COR-L47 (cell line): ENCODE measurements at places on chromosomes 16 and 17.

GRCh38 chr17:78806451-78806850 lies 24.4 kb upstream of the CYTH1 start:
- DNase-seq, result no peak

- peak; percentile 15 for DNase-seq
Observed at GRCh38 chr17:13002761-13003453, 14.9 kb downstream of the ELAC2 start.

DNA sequence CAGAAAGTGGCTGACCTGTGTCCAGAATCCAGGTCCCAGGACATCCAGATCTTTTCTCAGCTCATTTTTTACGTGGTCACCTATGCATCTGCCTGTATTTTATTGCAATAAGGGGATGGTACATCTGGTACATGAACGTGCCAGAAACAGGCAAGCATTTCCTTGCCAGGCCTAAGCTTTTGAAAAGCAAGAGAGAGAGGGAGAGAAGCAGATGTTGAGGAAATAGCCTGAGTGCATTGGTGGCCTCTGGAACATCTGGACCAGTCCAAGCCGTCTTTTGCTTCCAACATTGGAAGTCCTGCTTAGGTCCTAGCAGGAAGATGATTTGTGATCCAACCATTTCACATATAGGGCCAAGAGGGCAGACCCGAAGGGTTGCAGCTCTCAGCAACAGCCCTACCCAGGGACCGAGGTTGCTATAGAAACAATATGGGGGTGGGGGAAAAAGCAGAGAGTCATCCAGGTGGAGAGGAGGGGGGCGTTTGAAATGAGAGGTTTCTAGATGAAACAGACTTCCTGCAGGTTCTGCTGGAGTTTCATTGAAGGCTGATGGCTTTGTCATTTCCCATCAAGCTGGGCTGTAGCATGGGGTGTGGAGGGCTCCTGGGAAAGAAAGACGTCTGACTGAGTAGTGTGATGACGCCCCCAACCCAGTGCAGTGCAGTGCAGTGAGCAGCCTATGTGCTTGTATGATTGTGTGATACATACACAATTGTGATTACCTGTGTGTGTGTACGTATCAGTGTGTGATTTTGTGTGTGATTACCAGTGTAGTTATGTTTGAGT lies 61.6 kb downstream of the SHISA6 start:
- no peak for DNase-seq

DNA sequence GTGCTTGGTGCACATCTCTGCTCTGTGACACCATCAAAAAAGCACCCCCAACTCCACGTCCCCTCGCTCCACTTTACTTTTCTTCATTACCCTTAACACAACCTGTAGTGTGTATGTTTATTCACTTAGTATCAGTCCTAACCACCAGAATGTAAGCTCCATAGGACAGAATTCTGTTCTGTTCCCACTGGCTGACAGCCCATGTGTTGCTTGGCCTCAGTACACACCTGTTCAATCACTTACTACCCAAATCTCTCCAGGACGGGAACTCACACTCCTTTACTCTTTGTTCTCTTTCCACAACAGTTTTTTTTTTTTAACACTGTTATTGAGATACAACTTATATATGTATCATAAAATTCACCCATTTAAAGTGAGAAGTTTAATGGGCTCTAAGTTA lies 119.6 kb downstream of the MAF start:
- DNase-seq, result no peak

- no peak for DNase-seq
Observed at GRCh38 chr17:17736205-17737183, 55.2 kb downstream of the RAI1 start.

GRCh38 chr16:14196539-14196938 lies 125.4 kb downstream of the MRTFB start:
- DNase-seq, result peak; percentile 13

GRCh38 chr17:44842748-44843147 lies 4.9 kb upstream of the HIGD1B start:
- no peak for DNase-seq

DNA sequence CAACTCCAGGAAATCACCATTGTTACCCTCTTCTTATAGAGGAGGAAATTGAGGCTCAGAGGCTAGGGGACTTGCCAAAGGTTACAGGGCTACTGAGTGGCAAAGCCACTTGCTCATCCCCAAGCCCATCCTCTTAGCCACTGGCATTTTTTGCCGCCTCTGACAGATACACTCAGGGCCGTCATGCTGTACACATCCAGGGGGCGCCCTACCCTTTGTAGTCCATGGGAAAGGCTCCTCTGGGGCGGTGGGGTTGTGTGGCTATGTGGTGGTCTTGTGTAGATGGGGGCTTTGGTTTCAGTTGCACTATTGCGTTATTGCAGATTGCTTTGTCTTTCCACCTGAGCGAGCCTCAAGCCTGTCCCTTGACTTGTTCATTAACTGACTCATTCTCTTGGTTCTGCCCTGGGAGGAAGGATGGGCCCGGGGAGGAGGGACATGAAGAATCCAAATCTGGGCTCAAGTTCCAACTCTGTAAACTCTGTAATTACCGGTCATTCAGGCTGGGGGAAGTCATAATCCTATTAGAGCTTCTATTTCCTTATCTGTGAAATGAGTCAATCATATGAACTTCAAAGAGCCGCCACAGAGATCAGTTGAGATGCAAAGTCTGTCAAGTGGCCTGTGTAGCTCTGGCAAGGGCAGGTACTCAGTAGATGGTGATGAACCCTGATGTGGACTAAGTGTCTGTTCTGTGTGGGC lies 2.8 kb downstream of the NOS2 start:
- DNase-seq, result no peak

GRCh38 chr17:2551928-2552327 lies 40.2 kb upstream of the METTL16 start:
- no peak for DNase-seq

DNA sequence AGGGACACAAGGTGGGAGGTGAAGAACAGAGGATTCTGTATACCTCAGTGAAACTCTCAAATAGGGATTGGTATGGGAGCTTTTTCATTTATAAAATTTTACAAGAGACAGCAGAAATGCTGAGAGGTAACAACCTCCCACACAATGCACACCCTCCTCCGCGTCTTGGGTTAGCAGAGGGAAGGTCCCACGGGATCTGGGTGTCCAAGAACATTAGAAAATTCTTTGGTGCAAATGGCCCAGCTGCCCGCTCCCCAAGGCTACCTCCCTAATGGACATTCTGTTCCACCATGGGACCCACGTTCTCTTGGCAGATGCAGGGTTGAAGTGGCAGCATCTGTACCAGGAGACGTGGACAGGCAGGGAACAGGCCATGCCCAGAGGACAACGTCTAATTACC lies 22.5 kb downstream of the GPR139 start:
- no peak for DNase-seq

- peak; percentile 41 for DNase-seq
Observed at GRCh38 chr17:63973930-63974593, 1.3 kb upstream of the SCN4A start.

- DNase-seq, result no peak
Observed at GRCh38 chr16:678858-679813, 1.1 kb upstream of the STUB1 start.

DNA sequence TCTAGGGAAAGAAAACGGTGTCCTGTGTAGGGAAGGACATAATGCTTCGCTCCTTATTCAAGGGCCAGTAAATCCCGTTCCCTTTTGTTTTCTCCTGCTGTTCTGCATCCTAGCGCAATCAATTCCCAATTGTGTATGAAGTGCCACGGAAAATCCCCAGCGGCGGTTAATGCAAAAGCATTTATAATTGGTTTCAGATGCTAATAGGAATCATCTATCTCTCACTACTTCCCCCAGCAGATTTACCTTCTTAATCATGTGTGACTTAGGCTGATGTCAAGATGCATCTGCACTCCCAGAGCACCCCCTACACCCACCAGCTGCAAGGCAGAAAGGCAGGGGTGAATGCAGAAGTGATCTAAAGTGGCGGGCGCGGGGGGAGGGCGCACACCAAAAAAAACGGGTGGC lies 32.7 kb upstream of the SSTR2 start:
- no peak for DNase-seq
